ENCODE measurements at places on chromosomes 4 and X. TPM values are rescaled to one million over a fixed set of nuclear protein-coding genes. Genes with fewer than 3 reads are reported as not detected.

DNA sequence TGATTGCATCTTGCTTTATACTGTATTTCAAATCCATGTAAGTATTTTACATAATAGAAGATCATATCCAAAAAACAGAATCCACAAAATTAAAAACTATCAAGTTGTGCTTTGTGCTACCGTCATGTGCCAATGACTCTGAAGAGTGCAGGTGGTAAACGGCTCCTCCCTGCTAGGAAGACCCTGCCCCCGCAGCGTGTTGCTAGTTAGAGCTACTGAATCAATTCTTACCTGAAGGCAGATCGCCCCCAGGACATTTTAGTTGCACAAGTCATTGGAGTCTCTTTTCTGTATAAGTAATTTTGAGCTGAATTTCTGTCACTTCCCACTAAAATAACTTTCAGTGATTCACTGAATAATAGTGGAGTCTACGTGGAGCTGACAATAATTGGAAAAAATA lies 599.5 kb upstream of the ZFP42 start:
- no peak for DNase-seq

- DNase-seq, result no peak
Observed at GRCh38 chr4:128241425-128241913, 46.1 kb downstream of the PGRMC2 start.

GRCh38 chrX:15956681-15957080 lies 102.1 kb upstream of the AP1S2 start:
- no peak for DNase-seq

GRCh38 chr4:38650133-38650532 lies 13.9 kb upstream of the KLF3 start:
- no peak for DNase-seq

- DNase-seq, result no peak
Observed at GRCh38 chr4:123889507-123889906, 492.9 kb downstream of the SPRY1 start.

- DNase-seq, result no peak
Observed at GRCh38 chr4:26854701-26855100, 5.9 kb upstream of the STIM2 start.

DNA sequence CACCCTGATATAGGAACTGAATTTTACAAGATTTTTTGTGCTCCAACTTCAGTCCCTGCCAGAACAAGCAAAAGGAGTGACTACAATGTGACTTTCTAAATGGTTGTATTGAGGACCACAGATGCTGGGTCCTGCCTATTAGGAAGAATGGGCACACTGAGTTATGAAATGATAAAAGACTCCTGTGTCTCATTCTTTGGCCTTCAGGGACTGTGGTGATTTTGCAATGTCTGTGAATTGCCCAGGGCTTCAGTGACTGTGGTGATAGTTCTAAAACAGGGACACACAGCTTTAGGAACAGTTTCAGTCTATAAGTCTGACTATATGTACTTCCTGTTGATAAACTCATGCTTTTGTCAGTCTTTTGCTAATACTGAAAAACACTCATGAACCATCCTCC lies 210.2 kb downstream of the DMD start:
- DNase-seq, result no peak

GRCh38 chr4:169618286-169618685 lies 2.1 kb upstream of the CLCN3 start:
- no peak for DNase-seq

- no peak for DNase-seq
Observed at GRCh38 chr4:152831416-152831815, 51.7 kb downstream of the ARFIP1 start.

DNA sequence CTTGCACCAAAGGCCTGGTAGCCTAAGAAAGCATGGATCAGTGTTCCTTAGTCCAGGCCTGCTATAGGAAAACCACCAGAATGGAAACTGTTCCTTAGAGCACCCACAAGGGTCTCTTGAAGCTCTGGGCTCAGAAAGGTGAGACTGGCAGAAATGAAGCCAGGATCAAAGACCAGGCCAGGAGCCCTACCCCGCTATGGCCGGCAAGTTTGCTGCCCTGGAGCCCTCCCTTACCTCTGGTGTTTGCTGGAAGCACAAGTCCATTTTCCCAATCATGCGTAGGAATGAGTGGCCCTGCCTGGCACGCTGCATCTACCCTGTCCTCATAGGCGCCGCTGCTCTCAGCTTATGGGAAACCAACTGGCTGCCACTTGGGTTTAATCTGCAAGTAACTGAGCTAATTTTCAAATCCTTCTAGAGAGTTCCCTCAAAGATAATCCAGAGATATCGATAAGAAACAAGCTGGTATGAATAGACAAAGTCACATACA lies 37.4 kb downstream of the BCOR start:
- DNase-seq, result no peak

DNA sequence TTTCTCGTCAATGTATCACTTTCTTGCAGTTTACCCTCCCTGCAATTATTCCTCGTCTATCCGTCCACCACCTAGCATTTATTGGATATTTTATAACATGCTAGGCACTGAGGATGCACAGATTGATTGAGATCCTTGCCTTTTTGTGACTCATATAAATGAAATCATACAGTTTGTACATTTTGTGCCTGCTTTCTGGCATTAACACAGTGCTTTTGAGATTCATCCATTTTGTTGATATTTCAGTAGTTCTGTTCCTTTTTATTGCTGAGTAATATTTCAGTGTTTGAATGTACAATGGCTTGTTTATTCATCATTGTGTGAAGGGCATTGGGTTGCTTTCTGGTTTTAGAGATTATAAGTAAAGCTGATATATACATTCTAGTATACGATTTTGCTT lies 841 bp downstream of the TBC1D19 start:
- no peak for DNase-seq

DNA sequence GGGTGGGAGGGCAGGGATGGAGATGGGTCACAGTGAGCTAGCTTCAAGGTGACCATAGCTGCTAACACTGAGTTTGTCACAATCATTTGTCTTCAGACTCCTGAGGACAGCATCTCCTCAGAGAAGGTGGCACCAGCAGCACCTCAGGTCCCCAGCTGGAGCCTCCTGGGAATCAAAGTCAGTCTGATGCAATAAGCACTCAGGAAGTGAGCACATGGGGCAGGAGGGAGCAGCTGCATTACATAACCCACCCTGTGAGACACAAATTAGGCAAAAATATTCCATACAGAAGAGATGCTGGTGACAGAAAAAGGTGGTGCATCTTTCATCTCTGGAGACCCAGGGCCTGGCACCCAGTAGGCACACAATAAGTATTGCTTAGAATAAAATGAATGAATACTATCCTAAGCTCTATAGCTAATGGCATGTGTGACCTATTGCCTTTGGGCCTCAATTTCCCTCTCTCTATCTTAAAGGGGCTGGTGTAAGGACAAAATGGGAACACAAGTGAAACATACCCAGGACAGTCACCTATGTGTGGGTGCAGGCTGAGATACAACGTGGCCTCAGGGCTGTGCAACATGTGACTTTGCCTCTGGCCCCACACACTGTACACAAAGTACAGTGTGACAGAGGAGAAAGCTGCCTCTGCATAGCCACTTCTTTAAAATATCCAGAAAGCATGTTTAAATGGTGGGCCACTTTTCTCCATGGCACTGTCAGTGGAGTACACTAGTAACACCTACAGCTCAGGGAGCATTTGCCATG lies 37.1 kb downstream of the SLC39A8 start:
- DNase-seq, result no peak

DNA sequence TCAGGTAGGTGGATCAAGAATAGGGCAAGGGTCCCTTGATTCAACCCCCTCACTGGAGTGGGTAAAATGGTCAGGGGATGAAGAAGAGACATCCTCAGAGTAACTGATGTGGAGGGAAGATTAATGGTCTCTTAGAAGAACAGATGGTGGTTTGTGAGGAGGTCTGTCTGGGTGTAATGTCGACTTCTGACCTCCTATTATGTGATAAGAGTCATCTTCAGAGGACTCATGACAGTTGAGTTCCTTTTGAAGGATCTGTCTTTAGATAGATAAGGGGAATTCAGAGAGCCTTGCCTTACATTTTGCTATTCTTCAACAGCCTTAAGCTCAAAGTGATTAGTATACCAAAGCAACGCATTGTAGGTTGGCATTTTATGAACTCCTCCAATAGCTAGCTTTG lies 27.1 kb upstream of the MAGEA8 start:
- DNase-seq, result no peak

DNA sequence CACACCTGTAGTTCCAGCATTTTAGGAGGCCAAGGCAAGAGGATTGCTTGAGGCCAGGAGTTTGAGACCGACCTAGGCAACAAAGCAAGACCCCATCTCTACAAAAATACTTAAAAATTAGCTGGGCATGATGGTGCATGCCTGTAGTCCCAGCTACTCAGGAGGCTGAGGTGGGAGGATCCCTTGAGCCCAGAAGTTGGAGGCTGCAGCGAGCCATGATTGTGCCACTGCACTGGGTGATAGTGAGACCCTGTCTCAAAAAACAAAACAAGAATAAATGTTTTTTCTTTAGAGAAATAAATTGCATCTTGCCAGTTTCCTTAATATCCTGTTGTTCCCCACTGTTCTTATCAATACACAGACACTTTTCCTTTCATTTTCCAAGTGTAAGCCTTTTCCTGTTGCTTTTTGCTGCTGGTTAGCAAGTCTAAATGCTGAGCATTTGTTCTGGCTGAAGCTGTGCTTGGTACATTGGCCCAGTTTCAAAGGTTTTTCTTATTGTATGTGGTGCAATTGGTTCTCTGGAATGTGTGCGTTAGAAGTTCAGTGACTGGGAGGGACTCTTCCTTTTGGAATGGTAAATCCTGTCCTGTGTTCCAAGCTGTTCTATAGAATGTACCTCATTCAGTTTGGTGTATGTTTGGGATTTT lies 98.2 kb downstream of the AFF1 start:
- no peak for DNase-seq

DNA sequence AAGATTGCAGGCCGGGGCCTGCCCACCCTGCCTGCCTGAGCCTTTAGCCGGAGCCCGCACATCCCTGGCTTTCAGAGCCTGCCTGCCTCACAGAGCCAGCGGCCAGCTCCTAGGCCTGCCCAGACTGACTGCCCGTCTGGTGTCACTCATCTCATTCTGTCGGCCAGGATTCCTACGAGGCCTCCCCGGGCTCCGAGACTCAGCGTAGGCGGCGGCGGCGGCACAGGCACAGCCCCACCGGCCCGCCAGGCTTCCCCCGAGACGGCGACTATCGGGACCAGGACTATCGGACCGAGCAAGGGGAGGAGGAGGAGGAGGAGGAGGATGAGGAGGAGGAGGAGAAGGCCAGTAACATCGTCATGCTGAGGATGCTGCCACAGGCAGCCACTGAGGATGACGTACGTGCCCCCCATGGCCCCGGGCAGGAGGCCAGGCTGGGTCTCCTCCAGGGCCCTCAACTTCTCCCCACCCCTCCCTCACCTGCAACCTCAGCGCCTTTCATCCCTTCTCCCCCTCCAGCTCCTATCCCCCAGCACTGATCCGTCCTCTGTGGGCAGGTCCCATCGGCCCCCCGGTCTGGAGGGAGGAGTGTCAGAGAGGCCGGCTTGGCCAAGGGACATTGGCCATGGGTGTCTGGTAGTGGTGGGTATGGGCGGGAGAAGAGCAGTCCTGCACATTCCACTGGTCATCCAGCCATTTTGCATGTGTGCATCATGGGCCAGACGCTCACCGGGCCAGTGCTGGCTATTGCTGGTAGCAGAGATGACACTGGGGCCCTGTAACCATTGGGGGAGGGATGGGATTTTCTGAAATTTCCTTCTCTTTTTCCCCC lies 22.6 kb upstream of the UBA1 start:
- no peak for DNase-seq

DNA sequence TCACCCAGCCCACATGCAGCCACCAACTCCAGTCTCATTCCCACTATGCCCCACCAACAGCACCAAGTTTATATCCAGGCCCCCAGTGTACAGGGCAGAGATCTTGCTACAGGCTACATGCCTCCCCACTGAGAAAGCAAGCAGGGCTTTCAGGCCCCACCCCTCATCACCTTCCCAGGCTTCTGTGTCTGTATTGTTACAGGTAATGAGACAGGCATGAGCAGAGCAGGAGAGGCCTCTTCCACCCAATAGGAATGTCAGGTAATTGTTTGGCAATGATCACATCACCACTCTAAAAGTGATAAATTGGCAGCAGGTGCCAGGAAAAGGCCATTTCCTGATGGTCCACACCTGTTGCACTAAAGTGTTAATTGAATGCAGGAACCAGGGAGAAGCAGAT lies 102.5 kb downstream of the ZNF518B start:
- DNase-seq, result no peak

- DNase-seq, result no peak
Observed at GRCh38 chr4:140742838-140743193, 13.4 kb downstream of the TBC1D9 start.

DNA sequence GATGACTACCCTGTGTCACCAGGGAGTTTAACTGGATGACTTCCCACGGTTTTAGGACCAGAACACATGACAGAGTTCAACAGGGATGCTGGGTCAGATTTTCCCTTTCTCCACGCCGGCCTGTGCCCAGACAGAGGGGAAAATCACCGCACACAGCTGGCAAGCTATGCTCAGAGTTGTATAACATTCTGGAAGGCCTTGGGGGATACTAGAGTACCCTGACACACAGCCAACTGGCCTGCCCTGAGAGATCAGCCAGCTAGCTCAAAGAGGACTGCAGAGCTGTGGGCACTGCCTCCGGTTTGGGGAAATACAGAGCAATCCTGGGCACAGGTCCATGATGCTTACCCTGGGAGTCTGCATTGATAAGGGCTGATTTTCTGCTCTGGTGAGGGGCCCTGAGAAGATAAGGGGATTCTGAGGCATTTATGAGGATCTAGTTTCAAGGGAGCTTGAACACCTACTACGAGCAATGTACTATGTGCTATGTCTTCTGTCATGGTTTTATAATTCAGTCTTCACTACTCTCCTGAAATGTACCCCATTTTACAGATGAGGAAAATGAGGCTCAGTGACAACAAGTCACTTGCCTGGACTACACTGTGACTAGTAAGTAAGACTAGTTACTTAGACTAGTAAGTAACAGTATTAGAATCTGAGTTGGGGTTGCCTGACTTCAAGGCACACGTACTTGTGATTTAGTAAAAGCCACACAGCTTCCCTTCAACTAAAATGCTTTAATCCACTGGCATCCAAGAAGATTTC lies 14.7 kb downstream of the C4orf54 start:
- DNase-seq, result no peak

DNA sequence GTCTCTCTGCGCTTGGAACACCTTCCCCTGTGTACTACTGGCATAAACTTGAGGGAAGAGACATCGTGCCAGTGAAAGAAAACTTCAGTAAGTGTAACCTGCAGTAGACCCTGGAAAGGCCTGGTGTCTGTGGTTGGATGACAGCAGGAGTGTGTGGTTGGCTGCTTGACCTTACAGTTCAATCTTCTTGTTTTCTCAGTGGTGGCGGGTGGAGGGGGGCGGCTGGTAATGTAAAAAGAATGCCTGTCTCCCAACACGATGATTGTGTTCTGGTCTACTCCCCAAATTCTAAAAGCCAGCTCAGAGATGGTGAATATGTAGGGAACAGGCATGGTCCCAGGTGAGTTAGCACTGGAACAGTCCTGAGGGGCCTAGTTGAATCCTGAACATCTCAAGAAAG lies 18.6 kb downstream of the PSMD10 start:
- no peak for DNase-seq

The GLUD2 gene
- 0.33 TPM for total RNA-seq

The TTC29 gene
- total RNA-seq, result not detected

The TRIM2 gene
- 18.9 TPM for total RNA-seq

The PRKG2 gene
- total RNA-seq, result 0.59 TPM

The PHOX2B gene
- not detected for total RNA-seq

The MAOA gene
- 0.23 TPM for total RNA-seq

The SSX3 gene
- total RNA-seq, result not detected
